ENCODE measurements at places on chromosomes 4 and X.
A peak's percentile ranks its signal among the peaks of the same experiment; 100 is the strongest.

- DNase-seq, result peak; percentile 7
These were observed 451.3 kb downstream of the TLL1 start for GRCh38 chr4:166324321-166324720.

DNA sequence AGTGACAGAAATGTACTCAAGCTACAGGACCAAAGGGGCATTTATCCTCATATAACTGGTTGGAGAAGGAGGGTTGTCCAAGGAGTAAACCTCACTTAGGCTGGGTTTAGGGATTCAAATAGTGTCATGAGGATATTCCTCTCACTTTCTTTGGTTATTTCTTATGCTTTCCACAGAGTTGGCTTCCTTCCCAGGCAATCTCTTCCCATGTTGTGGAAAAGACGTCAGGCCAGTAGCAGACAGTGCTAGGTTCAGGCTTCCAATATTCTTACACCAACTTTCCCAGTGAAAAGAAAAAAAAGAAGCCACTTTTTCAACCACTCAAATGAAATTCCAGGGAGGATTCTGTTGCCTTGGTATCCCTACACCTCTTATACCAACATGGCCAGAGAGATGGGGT is 653.0 kb downstream of the C4orf33 start:
- no peak for DNase-seq

GRCh38 chr4:33772582-33772981 is 2471.7 kb downstream of the ARAP2 start:
- DNase-seq, result no peak

GRCh38 chr4:74613266-74613665 is 168.3 kb downstream of the AREG start:
- no peak for DNase-seq

DNA sequence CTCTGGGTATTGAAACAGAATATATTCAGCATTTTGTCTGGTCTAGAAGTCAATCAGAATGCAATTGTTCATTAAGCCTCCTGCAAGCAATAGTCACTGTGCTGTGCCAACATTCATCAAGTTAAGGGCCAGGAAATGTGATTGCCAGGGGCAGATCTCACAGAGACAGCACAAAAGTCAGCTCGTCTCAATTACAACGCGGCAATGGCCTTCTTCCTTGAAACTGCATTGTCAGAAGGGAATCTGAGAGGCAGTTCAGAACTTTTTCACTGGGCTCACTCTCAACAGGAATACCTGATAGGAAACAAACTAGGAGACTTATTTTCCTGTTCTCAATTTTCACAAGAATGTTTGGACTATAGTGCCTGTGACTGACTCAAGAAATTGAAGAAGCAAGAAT is 131.1 kb upstream of the NR3C2 start:
- no peak for DNase-seq

GRCh38 chrX:37825215-37825842 is 22.0 kb downstream of the DYNLT3 start:
- peak; percentile 66 for DNase-seq

- no peak for DNase-seq
These were observed 374.3 kb downstream of the IQCM start for GRCh38 chr4:149441338-149441737.

DNA sequence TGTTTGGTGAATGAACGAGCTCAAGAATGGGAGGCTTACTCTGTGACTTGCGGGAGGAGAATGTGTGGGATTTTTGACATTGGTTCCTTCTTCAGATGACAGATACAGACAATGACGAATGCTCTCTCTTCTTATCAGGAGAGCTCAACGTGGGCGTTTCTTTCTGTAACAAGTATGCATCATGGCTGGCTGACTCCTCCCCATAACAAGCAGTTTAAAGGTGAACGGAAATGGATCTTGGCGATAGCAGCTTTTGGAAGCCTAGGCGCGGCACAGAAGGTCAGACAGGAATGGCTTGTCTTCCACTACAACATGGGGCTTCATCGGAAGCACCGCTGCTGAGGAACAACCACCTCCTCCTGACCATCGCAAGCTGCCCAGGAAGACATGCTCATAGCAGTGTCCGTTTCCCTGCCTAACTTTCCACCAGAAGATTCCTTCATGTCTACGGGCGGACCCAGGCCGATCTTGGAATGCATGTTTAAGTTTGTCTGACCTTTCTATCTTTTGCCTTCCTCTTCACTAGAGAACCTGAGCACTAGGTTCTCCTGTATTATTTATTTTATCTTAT is 18.3 kb upstream of the ACSL1 start:
- DNase-seq, result no peak

DNA sequence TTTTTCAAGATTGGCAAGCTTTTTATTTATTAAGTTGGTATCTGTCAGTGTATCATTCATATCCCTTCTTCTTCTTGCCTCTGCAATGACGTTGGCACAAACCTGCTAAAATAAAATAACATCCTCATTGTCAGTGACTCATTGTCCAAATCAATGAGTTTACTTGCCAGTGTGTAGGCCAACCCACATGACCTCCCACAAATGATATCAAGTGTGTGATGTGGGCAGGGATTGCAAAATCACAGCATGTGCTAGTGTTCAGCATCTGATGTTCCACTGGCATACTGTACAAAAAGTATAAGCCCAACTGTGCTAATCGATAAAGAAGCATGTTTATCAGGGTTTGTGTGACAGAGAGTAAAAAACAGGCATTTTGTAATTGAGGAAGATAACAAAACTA is 25.5 kb downstream of the GPAT3 start:
- DNase-seq, result peak; percentile 64

- DNase-seq, result no peak
These were observed 115.4 kb upstream of the ESX1 start for GRCh38 chrX:104370089-104370488.

- DNase-seq, result no peak
These were observed 106.4 kb downstream of the PSAPL1 start for GRCh38 chr4:7328162-7328912.

- no peak for DNase-seq
These were observed 68.6 kb downstream of the CAMK2D start for GRCh38 chr4:113692809-113693411.

- no peak for DNase-seq
These were observed 305.4 kb upstream of the NDST4 start for GRCh38 chr4:115418635-115419396.

- DNase-seq, result peak; percentile 29
These were observed 3.6 kb downstream of the ZXDB start for GRCh38 chrX:57595381-57595811.

DNA sequence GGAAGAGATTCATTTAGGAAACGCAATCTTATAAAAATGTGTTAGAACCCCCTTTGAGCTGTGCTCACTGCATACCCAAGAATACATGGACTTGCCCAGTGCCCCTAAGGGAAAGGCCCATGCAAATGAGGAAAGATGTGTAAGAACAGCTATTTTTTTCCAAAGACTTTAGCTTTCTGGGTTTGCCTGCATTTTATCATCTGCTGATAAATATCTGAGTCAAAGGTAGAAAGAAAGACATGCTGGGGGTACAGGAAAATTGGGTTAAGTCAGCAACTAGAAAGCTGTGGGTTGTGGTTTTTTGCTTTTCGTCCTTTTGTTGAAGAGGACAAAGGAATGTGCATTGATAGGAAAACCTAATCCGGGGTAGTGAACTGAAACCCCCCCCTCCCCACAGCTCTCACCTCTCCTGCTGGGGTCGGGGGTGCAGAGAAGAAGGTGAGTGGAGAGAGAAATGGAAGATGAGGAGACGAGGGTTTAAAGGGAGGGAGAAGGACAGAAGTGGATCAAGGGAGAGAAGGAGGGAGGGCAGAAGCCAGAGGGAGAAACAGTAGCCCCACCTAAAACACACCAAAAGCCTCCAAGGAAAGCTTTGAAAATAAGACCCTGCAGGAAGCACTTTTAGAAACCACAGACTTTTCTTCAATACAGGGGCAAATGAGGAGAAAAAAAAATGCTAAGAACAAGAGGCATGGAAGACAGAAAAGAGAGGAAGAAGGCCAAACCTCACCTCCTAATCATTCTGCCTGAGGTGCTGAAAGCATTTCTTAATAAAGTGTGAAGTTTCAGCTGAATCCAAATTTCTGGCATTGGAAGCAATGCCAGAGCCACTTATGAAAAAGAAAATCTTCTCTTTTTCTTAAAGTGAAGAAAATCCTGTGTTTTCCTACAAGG is 49.3 kb downstream of the KDR start:
- no peak for DNase-seq

GRCh38 chrX:17062065-17062464 is 115.6 kb downstream of the REPS2 start:
- DNase-seq, result no peak

- DNase-seq, result peak; percentile 36
These were observed 11.0 kb upstream of the EIF4E start for GRCh38 chr4:98939892-98940298.

GRCh38 chr4:66490729-66491128 is 820.4 kb upstream of the EPHA5 start:
- DNase-seq, result no peak

DNA sequence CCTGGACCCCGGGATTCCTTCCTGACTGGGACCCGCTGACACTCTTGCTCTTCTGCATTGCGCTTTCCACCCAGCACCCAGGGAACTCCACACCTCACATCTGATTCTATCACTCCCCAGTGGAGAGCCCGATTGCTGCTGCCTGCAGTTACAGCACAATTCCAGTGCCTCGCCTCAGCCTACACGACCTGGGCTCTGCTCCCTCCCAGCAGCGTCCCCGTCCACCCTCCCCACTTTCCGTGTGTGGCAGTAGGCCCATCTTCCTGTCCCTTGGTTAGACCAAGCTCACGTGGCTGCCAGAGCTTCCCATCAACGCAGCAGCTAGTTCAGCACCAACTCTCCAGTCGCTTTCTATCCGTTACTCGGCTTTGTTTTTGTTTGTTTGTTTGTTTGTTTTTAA is 66.6 kb upstream of the SORBS2 start:
- DNase-seq, result no peak

DNA sequence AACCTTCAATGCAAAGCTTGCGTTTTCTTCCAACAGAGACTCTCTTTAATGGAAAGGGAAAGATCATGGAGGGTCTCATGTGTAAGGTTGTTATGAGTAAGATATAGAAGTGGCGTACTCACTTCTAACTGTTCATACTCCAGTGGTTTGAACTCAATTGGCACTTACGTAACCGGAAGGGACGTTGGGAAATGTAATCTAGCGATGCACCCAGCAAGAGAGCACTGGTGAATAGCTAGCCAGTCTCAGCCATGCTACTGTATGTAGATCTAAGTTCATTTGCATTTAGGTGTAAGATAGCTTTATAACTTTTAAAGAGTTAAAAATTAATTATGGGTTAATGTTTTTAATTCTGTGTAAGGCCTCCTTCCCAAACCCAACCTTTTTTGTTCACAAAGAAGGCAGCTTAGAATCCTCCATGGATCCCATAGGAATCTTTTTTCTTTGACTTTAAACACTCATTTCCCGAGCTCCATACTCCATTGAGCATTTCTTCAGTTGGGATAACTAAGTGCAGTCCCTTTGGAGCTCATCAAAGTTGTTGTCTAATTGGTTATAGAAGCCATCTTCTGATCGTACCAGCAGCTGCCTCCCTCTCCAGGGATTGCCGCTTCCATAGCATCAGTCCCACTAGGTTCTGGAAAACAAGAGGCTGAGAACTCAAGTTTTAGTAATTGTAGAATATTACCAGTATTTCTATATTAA is 191.1 kb downstream of the RAPGEF2 start:
- no peak for DNase-seq

DNA sequence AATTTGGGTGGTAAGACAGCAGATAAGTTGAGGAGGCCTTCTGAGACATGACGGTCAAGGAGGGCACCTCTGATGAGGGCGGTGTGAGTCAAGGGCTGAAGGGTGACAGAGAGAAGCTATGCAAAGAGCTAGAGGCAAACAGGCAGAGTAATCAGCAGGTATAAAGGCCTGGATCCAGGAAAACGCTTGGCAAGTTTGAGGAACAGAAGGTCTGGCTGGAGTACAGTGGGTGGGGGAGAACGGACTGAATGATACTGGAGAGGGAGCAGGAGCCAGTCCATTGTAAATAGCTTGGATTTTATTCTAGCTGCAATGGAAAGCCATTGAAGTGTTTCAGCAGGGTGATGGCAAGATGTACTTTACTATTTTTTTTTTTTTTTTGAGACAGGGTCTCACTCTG is 39.3 kb downstream of the RAB33B start:
- no peak for DNase-seq

GRCh38 chrX:38601866-38602265 is 40.5 kb downstream of the TSPAN7 start:
- no peak for DNase-seq

GRCh38 chr4:11299836-11300235 is 128.9 kb downstream of the HS3ST1 start:
- DNase-seq, result no peak

DNA sequence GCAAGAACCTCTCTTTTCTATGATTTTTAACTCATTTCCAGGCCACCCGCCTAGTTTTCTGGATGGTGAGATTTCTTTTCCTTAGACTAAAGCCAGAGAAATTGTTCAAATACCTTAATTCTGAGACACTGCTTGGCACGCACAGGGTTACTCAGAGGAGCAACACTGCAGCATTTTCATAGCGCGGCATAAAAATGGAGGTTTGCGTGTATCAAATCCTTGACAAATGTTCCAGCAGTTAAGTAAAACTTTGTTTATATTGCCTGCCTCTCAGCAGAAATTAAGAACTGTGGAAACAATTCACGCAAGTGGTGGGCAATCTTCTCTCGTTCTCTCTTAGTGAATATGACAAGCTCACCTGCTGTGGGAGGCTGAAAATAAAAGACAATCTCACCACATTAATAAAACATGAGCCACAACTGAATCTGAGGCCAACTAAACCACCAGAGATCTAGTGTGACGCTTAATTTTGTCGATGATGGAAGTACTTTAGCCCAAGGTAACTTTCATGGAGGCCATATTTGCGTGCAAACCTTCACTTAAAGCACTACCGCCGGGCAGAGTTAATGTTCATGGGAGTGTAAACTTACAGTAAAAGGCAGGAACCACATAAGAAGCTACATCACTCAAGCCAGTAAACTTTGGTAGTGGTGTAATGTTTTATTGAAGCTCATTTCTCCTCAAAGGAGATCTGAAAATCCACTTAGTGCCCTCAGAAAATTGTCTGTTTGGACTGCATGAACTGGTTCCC is 894.8 kb upstream of the EPHA5 start:
- DNase-seq, result no peak

GRCh38 chr4:156981262-156981769 is 9.7 kb upstream of the PDGFC start:
- no peak for DNase-seq

DNA sequence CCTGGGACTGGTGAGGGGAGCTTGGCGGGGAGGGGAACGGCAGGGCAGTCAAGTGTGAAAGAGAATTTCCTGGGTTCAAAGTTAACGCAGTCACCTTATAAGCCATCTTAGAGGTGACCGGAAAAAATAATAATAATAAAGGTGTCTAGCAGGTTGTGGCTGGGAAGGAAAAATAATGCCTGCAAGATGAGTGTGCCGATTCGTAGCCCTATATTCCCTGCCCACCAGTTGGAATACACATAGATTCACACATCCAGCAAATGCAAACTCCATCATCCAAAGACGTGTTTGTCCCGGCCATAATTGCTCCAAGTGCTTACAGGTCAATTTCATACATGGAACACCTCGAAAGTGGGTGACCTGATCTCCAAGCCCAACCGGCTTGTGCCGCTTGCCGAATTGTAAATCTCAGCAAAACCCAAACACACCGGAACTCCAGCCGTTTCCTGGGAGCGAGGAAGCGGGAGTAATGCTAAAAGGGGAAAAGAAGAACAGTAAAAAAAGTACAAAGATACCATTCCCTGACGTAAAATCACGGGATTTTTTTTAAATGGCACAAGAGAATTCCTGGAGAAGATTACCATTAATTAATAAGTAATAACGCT is 1.3 kb upstream of the FAT1 start:
- DNase-seq, result no peak

- no peak for DNase-seq
These were observed 174.7 kb downstream of the DACH2 start for GRCh38 chrX:86322913-86323312.

GRCh38 chr4:76657443-76657842 is 222.4 kb downstream of the SHROOM3 start:
- DNase-seq, result no peak

- DNase-seq, result peak; percentile 76
These were observed at the start of gene ZC4H2 for GRCh38 chrX:64975989-64976672. Gene ZC4H2, minus strand, starts transcription at chrX:64976450. Its CDS starts 73 bp downstream, at chrX:64976377.
